Fibroblast of mammary gland (primary cell): ENCODE measurements at places on chromosomes 4 and X.

GRCh38 chr4:88939697-88940096 is 117.3 kb downstream of the FAM13A start:
- peak; percentile 70 for DNase-seq

DNA sequence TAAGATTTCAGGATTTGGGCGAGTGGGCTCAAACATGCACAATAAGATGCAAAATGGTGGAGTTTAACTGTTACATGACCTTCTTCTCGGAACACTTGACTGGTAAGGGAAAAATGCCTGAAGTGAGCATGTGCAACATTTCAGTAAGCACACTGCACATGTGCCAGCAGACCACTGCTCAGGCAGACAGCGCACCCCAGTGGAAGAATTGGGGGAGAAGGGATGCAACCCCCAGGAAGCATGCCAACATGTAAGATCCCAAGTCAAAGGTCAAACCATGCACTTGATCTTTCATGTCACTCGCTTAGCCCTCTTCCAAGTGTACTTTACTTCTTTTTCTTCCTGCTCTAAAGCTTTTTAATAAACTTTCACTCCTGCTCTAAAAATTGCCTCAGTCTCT is 256.3 kb downstream of the CENPC start:
- peak; percentile 0 for DNase-seq

DNA sequence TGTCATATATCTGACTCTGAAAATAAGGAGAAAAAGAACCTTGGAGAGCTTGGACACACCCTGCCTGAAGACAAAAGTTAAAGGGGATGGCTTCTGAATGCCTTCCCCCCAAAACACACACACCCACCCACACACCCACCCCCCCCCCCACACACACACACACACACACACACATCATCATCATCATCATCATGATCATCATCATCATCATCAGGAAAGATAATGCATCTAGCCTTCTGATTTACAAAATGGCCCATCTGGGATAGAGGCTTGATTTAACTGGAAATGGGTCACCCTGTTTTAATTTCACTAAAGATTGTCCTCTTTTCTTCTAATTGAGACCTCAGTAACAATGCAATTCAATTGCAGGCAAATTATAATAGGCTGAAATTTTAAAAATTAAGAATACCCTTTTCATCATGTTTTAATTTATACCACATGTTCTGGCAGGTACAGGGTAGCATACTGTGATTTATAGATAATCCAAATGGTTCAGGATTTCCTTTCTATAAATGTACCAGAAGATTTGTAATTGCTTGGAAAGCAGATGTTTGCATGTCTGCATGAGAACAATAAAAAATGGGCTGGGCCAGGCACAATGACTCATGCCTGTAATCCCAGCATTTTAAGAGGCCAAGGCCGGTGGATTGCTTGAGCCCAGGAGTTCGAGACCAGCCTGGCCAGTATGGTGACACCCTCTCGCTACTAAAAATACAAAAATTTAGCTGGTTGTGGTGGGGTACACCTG is 56.5 kb downstream of the TRIM2 start:
- peak; percentile 78 for DNase-seq

DNA sequence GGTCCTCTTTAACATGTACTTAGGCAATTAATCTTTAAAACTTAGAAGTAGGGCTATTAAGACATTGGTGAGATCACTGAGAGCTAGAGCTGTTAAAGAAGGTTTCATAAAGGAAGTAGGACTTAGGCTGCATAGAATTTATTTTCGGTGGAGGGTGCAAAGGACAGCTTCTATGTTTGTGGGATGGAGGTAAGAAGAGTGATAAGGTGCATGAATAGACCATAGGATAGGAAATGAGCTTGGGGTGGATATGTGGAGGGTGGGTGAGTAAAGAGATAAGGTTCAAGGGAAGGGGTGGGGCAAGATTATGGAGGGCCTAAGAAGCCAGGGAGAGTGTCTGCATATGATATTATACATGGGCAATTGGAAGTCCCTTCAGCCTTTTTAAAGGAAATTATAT is 15.9 kb downstream of the RTL9 start:
- no peak for DNase-seq

GRCh38 chrX:13220916-13221315 is 98.9 kb downstream of the ATXN3L start:
- peak; percentile 74 for DNase-seq

DNA sequence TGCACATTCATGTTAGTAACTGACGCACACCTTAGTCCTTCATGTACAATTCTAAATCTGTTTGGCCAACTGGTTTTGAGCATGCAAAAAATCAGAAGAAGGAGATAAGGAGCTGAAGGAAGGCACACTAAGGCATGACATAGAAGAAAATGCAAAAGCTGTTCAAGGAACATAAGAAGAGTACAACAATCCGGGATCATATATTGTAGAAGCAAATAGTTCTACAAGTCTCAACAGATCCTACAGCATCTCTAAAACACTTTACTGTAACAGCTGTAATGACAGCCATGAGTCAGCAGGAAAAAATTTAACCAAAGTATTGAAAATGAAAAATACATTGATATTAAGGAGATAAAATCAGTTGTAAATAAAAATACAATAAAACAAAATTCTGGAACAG is 57.7 kb downstream of the KLHL13 start:
- no peak for DNase-seq

DNA sequence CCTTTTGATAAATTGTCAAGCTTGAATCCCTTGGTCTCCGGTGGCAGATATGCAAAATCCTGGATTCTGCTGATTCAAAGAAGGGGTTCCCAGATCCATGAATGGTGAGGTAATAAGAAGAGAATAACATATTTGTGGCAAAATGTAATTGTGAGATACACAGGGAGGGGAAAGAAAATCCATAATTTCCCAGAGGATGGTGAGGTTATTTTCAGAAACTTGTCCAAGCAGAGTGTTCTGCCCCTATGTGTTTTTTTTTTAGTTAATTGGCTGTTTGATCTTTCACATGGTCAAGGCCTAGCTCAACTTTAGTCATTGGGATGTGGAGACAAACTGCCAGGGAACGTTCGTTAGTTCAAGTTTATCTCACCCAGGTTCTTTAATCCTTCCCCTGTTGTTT is 408.8 kb downstream of the MAPK10 start:
- no peak for DNase-seq

DNA sequence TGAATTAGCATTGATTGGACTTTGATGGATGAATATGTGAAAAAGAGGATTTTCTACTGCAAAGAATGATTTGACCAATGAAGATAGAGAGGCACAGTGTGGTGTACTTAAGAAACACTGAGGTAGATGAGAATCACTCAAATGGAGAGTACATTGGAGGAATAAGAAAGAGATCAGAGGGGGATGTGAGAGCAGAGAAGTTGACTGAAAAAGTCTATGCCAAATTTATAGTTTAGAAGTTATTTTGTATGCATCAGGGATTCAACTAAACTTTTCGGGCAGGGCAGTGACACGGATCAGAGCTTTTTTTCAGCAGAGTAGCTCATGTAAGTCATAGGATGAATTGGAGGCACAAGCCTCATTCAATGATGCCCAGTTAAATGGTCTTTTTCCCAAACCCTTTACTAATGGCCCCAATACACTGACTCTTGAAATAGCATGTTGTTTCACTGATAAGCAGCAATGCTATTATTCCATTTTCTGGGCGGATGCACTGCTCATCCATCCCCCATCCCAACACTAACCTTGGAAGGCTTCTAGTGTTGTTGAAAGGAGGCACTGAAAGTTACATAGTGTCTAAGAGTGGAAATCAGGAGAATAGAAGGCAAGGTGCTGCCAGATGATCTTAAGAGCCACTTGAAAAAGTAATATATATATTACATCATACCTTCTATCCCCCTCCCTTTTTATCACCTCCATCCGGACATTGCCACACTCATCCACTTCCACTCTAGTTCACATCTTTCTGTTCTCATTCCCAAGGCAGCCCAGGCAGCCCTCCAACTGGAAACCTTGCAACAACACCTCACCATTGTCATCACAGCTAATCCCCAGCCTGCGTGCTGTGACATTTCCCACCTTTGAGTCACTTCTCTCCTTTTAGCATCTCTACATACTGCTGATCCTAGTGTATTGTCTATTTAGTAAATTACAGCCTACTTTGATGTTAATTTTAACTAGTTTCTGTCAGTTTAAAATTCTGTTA is 46.1 kb downstream of the ARHGAP24 start:
- no peak for DNase-seq

DNA sequence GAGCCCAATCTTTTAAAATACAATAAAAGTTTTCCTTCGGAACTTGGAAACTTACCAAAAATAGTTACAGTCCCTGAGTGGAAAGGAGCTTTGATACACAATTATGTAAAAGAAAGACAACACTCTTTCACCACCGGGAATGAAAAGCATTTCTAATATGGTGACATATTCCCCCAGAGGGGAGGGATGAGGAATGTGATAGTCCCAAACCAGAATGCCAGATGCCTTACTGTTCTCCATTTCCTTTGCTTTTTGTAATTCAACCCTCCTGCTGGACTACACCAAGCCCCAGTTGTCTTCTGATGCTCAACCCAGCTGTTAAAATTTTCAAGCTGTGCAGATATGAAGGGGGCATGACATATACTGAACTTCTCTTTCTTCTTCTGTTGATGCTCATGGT is 4.1 kb downstream of the PRIMPOL start:
- DNase-seq, result peak; percentile 11

GRCh38 chr4:185881430-185881829 is 69.4 kb upstream of the SORBS2 start:
- no peak for DNase-seq

- no peak for DNase-seq
Observed at GRCh38 chr4:133869486-133869885, 332.1 kb downstream of the PABPC4L start.

DNA sequence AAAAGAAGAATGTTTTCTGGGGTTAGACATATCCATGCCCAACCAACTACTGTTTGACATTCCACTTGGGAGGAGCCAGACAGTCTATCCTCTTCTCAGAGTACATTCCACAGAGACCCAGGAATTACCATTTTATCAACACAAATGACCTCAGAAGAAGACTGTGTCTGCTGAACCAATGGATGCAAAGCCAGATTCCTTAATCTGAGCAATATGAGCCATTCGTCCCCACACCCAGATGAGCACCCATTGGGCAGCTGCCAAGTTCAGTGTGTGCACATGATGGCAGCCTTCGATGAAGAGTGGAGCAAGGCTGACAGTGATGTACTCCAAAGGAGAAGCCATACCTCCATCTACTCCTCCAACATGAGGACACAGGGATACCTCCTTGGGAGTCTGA is 111.3 kb downstream of the ZNF674 start:
- DNase-seq, result peak; percentile 28

- no peak for DNase-seq
Observed at GRCh38 chrX:9927698-9928482, 39.3 kb upstream of the CLDN34 start.
